ENCODE measurements at places on chromosomes 12 and 14. TPM values are rescaled to one million over a fixed set of nuclear protein-coding genes. Genes with fewer than 3 reads are reported as not detected.

Gene SRP54
- 81.3 TPM for total RNA-seq

DNA sequence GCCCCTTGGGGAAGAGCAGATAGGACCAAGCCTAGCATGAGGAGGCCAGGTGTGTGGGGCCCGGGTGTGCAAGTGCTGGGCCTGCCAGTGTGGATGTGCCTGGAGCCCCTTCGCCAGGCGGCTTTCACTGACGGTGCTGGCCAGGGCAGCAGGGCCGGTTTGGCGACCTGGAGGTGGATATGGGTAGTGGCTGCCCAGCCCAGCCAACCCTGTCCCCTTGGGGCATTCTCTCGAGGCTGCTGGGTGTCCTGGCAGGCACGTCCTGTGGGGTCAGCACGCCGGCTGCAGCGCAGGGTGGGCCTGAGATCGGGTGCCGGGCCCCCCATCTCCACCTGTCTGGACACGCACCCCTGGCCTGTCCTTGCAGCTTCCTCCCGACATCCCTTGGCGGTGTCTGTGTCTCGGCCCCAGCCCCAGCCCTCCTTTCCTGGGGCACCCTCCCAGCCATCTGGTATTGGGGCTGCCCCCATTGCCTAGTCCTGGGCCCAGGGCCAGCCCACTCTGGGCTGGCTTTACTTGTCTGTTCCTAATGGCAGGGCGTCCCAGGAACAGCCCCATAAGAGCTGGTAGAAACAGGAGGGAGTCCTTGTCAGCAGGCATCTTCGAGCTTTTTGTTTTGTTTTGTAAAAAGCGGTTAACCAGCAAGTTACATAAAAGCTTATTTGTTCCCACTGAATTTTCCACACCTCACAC, 7.2 kb upstream of the CRIP2 start:
- no peak for DNase-seq

DNA sequence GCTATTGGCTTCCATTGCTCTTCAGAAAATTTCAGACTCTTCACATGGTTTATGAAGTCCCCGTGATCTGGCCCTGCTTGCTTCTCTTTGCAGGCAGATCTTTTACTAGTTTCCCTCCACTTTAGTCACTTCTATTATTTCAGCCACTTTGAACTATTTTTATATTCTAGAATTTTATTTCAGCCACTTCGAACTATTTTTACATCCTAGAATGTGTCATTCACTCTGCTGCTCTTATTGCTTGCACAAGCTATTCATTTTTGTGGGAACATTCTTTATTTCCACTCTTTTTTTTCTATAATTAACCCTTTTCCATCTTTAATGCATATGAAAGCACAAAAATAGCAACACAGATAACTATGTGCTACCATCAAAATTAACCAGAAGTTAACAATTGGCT, 24.5 kb downstream of the TSHR start:
- no peak for DNase-seq

GRCh38 chr12:53551889-53552291, 44.6 kb upstream of the NPFF start:
- no peak for DNase-seq

Gene CD163
- total RNA-seq = not detected

- DNase-seq = no peak
Observed at GRCh38 chr12:76026643-76027063, 4.9 kb downstream of the PHLDA1 start.

- peak; percentile 47 for DNase-seq
Observed at GRCh38 chr14:31261859-31262731, 54.5 kb upstream of the HECTD1 start.

Gene PARP11
- total RNA-seq = 10.4 TPM

Gene ENDOU
- total RNA-seq = not detected

Gene SERPINA3
- total RNA-seq = 1.3 TPM

DNA sequence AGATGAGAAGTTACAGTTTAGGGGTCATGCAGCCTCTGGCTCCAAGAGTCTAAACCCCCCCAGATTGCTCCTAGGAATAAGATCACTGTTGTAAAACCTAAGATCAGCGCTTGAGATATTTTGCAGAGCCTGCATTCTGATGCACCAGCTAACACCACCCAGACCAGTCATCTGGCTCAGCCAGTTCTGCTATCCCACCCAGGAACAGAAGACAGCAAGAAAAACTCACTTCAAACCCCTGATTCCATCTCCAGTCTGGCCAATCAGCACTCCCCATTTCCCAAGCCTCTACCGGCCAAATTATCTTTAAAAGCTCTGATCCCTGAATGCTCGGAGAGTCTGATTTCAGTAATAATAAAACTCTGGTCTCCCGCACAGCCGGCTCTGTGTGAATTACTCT, 158.6 kb downstream of the ZNF664 start:
- no peak for DNase-seq

GRCh38 chr12:69059465-69060457, 126.8 kb upstream of the CPM start:
- peak; percentile 95 for DNase-seq

Gene MDGA2
- 2.4 TPM for total RNA-seq

Gene PHETA1
- total RNA-seq = 14.9 TPM

DNA sequence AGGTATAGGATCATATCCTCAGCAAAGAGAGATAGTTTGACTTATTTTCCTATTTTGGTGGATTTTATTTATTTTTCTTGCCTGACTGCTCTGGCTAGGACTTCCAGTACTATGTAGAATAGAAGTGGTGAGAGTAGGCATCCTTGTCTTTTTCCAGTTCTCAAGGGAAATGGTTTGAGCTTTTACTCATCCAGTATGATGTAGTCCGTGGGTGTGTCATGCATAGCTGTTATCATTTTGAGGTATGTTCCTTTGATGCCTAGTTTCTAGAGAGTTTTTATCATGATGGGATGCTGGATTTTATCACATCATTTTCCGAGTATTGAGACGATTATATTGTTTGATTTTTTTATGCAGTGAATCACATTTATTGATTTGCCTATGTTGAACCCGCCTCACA, 97.2 kb downstream of the MGAT4C start:
- DNase-seq = peak; percentile 42

GRCh38 chr14:63496837-63497400, 46.3 kb downstream of the PPP2R5E start:
- no peak for DNase-seq

DNA sequence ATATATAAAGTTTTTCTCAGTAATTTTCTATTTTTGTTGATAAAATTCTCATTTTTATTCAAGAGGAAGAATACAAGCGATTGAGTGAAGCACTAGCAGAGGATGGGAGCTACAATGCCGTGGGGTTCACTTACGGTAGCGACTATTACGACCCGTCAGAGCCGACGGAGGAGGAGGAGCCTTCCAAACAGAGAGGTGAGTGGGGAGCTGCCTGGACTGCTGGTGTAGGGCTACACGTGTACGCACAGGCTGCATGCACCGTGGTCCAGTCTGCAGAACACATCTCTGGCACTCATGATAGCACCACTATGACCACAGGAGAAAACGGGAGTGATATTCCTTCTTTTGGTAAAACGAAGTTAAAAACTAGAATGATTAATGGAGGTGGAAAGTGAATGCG, 3.9 kb downstream of the SFSWAP start:
- no peak for DNase-seq

DNA sequence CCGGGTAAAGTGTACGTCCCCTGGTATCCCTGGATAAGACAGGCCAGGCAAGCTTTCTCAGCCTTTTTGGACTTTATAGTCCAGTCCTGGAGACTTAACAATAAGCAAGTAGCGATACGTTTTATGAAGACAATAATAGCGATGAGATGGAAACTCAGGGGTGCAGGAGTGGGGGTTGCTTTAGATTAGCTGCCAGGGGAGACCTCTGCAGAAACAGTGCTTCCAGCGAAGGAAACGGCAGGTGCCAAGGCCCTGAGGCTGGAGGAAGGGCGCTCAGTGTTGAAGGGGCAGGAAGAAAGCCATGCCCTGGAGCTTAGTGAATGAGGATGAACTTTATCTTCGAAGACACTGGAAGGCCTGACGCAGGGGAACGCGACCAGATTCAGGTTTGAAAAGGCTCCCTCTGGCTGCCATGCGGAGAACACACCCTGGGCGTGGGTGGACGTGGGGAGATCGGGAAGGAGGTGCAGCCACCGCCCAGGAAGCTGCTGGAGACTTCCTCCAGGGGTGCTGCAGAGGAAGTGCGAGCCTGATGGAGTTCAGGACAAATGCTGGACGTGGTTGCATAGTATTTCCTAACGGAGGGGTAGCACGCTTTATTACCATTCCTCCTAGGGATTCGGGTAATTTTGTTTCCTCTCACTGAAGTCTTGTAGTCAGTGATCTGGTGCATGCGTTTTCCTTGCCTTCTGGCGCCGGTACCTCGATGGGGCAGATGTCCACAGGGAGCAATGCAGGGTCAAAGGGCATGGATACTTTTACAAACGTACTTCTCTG, 26.1 kb upstream of the UBC start:
- DNase-seq = peak; percentile 71

Gene PLEKHG7
- 0.68 TPM for total RNA-seq

DNA sequence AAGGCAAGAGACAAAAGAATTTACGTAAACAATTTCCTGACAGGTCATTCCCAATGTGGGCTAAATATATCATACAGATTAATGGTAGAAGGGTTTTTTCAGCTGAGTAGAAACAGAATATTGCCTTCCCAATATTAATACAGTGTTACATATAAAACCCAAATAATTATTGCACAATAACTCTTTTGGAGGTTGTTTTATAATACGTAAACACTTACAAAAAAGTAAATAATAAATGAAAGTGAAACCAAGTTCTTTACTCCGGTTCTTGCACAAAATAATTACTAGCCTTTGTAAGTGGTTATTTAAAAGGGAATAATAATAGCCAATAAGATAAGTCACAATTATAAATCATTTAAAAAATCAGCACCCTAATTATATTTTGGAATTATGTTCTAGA, 118.6 kb upstream of the SSTR1 start:
- DNase-seq = no peak

- no peak for DNase-seq
Observed at GRCh38 chr12:72133497-72134055, 138.6 kb upstream of the TRHDE start.

DNA sequence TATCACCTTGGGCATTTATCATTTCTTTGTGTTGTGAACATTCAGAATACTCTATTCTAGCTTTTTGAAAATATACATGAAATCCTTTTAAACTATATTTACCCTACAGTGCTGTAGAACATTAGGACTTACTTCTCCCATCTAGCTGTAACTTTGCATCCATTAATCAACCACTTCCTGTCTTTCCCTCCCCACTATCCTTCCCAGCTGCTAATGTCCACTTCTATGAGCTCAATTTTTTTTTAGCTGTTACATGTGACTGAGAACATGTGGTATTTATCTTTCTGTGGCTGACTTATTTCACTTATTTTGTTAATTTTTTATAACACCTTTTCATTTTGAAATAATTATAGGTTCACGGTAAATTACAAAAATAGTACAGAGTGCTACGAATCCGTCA, 136.0 kb downstream of the LMNTD1 start:
- DNase-seq = no peak

Gene TMCC3
- total RNA-seq = 3.5 TPM

DNA sequence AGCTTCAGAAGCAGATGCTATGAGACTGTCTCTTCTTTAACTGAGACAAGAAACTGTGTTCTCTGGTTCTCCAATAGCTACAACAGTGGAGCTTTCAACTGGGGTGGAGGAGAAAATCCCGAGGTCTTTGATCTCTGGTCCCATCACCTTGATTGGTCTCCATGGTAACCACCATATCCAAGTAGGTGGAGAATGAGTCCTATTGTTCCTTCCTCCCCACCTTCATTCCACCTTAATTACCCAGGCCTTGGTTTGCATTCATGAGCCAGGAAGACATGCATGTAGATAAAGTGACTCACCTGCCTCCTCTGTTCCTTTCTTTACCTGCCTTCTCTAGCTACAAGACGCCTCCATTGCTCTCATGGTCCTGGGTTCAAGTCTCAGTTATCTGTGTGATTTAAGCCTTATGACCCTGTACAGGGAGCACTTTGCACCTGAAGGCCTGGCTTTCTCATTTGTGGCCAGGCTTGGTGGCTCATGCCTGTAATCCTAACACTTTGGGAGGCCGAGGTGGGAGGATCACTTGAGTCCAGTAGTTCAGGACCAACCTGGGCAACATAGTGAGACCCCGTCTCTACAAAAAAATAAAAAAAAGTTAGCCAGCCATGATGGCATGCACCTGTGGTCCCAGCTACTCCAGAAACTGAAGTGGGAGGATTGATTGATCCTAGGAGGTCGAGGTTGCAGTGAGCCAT, 157.7 kb upstream of the TBX3 start:
- no peak for DNase-seq

DNA sequence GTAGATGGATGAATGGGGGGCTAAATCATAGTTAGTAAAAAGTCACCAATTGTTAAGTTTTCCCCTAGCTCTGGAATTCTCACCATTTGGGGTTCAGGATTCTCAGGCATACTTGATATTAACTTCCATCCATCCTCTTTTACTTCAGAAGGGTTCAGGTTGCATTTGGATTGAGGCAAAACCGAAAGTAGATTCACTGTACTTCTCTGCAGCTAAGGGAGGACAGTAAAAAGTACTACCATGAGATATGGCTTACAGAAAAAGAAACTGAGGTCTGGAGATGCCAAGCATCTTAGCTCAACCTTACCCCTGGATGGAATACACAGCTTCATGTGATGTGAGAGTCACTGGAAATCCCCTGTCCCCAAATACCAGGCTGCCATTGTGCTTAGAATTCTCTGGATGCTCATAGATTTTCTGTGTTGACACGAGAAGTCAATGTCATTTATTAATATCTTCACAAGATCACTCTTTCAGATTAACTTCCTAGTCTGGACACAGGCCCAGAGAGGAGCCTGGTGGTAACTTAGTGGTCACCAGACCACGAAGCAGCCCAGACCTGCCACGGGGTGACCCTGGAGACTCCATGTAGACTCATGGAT, 87.1 kb downstream of the SSPN start:
- no peak for DNase-seq

GRCh38 chr12:124564232-124564958, 3.0 kb downstream of the NCOR2 start:
- DNase-seq = no peak

- peak; percentile 79 for DNase-seq
Observed at GRCh38 chr12:95646781-95647190, 95.5 kb upstream of the USP44 start.

Gene SERPINA1
- 0.98 TPM for total RNA-seq

Gene SPRYD4
- 2.0 TPM for total RNA-seq

Gene OR4M1
- total RNA-seq = not detected

Data from astrocyte (in vitro differentiated cells and primary cell).